CD4-positive, alpha-beta T cell (primary cell): ENCODE measurements at places on chromosomes 7 and 10. TPM values are rescaled to one million over a fixed set of nuclear protein-coding genes. Genes with fewer than 3 reads are reported as not detected.

The CCDC172 gene
- total RNA-seq, result not detected

The ADCYAP1R1 gene
- total RNA-seq, result not detected

The EFCAB10 gene
- 0.78 TPM for total RNA-seq

The TWIST1 gene
- not detected for total RNA-seq

The R3HCC1L gene
- 12.7 TPM for total RNA-seq

The FKBP6 gene
- not detected for total RNA-seq

The NANOS1 gene
- total RNA-seq, result 0.14 TPM

The OGDHL gene
- not detected for total RNA-seq

The GET4 gene
- 96.4 TPM for total RNA-seq

The IL15RA gene
- total RNA-seq, result 4.4 TPM

DNA sequence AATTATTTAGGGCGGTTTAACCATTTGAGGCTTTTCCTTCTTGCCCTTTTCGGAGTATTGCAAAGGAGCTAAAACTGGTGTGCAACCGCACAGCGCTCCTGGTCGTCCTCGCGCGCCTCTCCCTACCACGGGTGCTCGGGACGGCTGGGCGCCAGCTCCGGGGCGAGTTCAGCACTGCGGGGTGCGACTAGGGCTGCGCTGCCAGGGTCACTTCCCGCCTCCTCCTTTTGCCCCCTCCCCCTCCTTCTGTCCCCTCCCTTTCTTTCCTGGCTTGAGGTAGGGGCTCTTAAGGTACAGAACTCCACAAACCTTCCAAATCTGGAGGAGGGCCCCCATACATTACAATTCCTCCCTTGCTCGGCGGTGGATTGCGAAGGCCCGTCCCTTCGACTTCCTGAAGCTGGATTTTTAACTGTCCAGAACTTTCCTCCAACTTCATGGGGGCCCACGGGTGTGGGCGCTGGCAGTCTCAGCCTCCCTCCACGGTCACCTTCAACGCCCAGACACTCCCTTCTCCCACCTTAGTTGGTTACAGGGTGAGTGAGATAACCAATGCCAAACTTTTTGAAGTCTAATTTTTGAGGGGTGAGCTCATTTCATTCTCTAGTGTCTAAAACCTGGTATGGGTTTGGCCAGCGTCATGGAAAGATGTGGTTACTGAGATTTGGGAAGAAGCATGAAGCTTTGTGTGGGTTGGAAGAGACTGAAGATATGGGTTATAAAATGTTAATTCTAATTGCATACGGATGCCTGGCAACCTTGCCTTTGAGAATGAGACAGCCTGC, 3.1 kb downstream of the FZD1 start:
- peaks cover 13% of the 10 kb centered on the region for H3K4me1 ChIP-seq
- no peak for DNase-seq
- H3K27me3 ChIP-seq, result peaks cover 31% of the 10 kb centered on the region
- no peaks in the 10 kb centered on the region for H3K36me3 ChIP-seq
- no peak overlapping the region for H3K4me3 ChIP-seq

DNA sequence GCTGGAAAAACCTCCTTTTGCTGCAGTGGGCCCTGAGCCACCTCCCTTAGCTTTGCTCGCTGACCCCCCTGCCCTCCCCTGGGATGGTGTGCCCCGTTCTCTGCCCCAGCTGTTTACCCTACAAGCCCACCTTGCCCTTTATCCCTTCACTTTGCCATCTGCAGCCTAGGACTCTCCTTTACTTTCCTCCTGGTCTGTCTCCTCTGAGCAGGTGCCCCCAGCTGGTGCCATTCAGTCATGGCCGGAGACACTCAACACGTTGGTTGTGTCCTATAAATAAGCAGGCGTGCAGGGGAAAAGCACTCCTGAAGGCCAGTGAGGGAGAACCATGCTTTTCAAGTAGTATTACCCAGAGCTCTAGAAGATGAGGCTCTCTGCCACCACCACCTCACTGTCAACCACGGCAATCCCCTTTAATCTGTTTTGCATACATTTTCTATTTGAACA, 6.1 kb downstream of the RASSF4 start:
- no peaks in the 10 kb centered on the region for H3K27me3 ChIP-seq
- no peak for DNase-seq
- peaks cover 31% of the 10 kb centered on the region for H3K4me1 ChIP-seq
- no peaks in the 10 kb centered on the region for H3K36me3 ChIP-seq
- H3K27ac ChIP-seq, result no peak overlapping the region
- H3K4me3 ChIP-seq, result no peak overlapping the region

- H3K27ac ChIP-seq, result no peak overlapping the region
- H3K4me3 ChIP-seq, result no peak overlapping the region
- H3K27me3 ChIP-seq, result no peaks in the 10 kb centered on the region
These were observed 3.5 kb upstream of the GHITM start for GRCh38 chr10:84135836-84136235.

GRCh38 chr7:134368851-134369544, 52.3 kb upstream of the SLC35B4 start:
- no peaks in the 10 kb centered on the region for H3K36me3 ChIP-seq
- peaks cover 29% of the 10 kb centered on the region for H3K27me3 ChIP-seq
- no peak overlapping the region for H3K27ac ChIP-seq
- H3K4me1 ChIP-seq, result no peaks in the 10 kb centered on the region
- DNase-seq, result no peak

DNA sequence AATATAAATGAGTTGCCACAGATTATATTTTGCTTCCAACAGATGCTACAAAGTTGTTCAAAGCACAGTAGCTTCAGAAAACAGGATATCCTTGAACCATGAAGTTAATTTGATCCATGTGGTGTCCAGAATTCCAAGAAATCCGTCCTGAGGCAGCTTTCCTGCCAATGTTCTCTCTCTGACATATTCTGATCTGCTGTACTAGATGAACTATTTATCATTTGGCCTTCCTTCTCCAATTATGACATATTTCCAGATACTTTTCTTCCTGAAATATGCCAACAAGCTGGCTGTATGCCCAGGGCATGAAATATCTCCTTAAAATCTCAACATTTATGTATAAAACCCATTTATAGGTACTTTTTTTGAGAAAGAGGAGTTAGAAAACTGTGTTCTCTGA, 141.1 kb downstream of the SPAG6 start:
- H3K36me3 ChIP-seq, result no peaks in the 10 kb centered on the region
- DNase-seq, result no peak
- no peak overlapping the region for H3K4me3 ChIP-seq
- H3K27ac ChIP-seq, result no peak overlapping the region
- peaks cover 3% of the 10 kb centered on the region for H3K4me1 ChIP-seq
- H3K27me3 ChIP-seq, result no peaks in the 10 kb centered on the region

DNA sequence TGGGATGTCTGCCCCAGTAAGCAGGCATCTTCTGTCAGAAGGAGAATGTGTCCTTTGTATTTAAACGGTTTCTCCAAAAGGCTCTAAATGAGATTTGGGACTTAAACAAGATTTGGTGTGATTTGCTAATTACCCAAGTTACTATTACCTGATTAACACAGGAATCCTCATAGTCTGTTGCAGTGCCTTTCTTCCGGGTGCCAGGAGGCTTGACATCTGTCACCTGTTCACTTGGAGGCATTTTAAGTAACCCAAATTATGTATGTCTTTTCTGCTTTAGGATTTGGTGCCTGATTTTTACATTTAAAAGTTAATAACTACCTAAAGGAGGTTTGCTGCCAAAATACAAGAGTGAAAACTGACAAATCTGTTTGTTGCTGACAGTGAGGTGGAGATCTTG, 587.9 kb upstream of the GALNT17 start:
- no peak for DNase-seq
- H3K4me1 ChIP-seq, result no peaks in the 10 kb centered on the region
- H3K27me3 ChIP-seq, result no peaks in the 10 kb centered on the region
- no peak overlapping the region for H3K27ac ChIP-seq
- H3K36me3 ChIP-seq, result no peaks in the 10 kb centered on the region
- H3K4me3 ChIP-seq, result no peak overlapping the region

DNA sequence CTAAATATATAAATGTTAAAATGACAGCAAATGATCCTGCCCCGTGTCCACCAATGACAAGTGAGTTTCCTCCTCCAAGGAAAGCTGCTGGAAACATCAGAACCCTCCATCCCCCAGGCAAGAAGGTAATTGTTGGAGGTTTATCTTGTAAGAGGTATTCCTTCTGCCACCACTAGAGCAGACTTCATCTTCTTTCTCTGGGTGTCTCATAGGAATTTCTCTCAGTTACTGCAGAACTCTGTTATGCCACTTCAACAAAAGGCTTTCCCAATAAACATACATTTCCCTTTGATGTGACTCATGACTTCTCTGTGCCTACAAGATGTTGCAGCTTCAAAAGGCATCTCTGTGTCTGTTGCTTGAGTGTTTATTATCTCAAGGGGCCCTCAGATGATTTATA, 279.1 kb downstream of the BMPER start:
- H3K36me3 ChIP-seq, result no peaks in the 10 kb centered on the region
- no peak overlapping the region for H3K27ac ChIP-seq
- no peaks in the 10 kb centered on the region for H3K27me3 ChIP-seq
- no peaks in the 10 kb centered on the region for H3K4me1 ChIP-seq
- no peak overlapping the region for H3K4me3 ChIP-seq

DNA sequence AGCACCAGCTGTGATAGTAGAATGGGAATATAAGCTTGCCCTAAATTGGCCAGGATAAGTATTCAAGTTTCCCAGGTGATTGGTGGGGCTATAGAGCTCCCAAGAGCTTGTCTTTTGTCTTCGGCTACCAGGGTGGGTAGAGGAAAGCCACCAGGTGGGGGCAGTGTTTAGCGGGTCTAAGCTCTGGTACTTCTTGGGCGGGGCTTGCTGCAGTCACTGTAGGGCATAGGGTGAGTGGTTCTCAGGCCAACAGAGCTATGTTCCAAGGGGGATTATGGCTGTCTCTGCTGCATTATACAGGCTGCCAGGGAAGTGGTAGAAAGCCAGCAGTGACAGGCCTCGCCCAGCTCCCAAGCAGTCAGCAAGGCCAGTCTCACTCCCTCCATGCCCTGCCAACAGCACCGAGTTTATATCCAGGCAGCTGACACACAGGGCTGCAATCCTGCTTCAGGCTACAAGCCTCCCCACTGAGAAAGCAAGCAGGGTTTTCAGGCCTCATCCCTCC, 110.7 kb downstream of the ZNF467 start:
- no peaks in the 10 kb centered on the region for H3K36me3 ChIP-seq
- H3K4me1 ChIP-seq, result no peaks in the 10 kb centered on the region
- no peaks in the 10 kb centered on the region for H3K27me3 ChIP-seq
- peak; percentile 74 for DNase-seq

GRCh38 chr7:79176859-79177477, 276.5 kb downstream of the MAGI2 start:
- DNase-seq, result peak; percentile 1
- no peak overlapping the region for H3K27ac ChIP-seq
- no peak overlapping the region for H3K4me3 ChIP-seq

DNA sequence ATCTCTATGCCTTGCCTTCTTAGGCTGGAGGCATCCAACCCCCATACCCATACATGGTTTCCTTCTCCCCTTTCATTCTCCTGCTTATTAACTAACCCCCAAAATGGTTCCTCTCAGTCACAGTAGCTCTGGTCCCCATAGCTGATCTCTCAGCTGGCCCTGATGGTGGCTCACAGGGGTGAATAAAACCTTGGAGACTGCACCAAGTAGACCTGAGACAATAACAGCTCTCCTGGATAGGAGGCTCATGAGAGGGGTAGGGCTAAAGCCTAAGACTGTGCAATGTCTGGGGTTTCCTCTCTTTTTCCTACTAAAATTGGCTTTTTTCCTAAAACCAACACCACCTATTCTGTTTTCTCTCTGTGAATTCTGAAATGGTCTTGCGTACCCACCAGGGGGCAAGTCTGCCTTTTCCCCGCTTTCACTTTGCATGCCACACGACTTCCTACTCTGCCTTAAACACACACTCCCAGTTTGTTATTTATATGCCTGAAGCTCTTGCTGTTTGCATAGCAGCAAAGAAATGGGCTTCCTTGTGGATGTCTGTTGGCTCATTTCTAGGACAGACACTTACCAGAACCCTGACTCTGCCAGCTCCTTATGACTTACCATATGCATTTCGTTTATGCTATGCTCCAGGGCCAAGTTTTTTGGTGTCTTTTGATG, 18.4 kb upstream of the PON1 start:
- no peak overlapping the region for H3K4me3 ChIP-seq
- H3K4me1 ChIP-seq, result no peaks in the 10 kb centered on the region
- no peak overlapping the region for H3K27ac ChIP-seq
- H3K27me3 ChIP-seq, result no peaks in the 10 kb centered on the region
- no peaks in the 10 kb centered on the region for H3K36me3 ChIP-seq

DNA sequence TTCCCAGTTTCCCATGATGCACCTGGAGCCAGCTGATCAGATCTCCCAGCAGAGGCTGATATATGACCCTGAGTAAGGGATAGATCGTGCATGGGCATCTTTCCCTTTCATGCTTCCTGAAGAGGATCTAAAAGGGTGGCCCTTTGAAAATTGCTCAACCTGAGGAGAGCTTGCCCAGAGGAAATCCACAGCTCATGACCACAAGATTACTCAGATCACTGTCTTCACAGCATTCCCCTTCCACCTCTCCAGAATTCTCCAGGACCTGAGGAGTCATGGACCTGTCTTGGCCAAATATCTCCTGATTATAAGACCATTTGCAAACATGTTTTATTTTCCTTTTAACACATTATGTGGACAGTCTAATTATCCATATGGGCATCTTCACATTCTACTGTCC, 328.1 kb downstream of the LHFPL3 start:
- no peaks in the 10 kb centered on the region for H3K36me3 ChIP-seq
- H3K4me3 ChIP-seq, result no peak overlapping the region
- no peak for DNase-seq
- no peaks in the 10 kb centered on the region for H3K27me3 ChIP-seq
- no peaks in the 10 kb centered on the region for H3K4me1 ChIP-seq

DNA sequence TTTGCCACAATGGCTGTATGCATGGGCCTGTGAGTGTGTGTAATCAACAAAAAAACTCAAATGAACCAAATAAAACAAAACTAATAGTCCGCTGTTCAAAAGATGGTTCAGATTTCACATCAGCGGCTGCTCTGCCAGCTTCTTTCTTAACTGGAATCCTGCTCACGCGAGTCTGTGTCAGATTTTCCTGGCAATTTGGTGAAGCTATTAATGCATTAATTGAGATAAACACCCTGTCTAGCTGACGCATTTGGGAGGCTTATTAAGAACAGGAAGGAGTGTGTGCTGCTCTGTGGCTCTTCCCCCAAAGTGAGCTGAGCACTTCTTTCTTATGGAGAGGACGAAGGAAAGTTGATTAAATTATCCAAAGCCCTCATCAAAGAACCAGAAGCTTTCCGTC, 336.6 kb upstream of the MKI67 start:
- no peak for DNase-seq
- H3K36me3 ChIP-seq, result no peaks in the 10 kb centered on the region
- H3K27ac ChIP-seq, result no peak overlapping the region
- H3K4me3 ChIP-seq, result no peak overlapping the region
- no peaks in the 10 kb centered on the region for H3K4me1 ChIP-seq
- peaks cover 4% of the 10 kb centered on the region for H3K27me3 ChIP-seq

DNA sequence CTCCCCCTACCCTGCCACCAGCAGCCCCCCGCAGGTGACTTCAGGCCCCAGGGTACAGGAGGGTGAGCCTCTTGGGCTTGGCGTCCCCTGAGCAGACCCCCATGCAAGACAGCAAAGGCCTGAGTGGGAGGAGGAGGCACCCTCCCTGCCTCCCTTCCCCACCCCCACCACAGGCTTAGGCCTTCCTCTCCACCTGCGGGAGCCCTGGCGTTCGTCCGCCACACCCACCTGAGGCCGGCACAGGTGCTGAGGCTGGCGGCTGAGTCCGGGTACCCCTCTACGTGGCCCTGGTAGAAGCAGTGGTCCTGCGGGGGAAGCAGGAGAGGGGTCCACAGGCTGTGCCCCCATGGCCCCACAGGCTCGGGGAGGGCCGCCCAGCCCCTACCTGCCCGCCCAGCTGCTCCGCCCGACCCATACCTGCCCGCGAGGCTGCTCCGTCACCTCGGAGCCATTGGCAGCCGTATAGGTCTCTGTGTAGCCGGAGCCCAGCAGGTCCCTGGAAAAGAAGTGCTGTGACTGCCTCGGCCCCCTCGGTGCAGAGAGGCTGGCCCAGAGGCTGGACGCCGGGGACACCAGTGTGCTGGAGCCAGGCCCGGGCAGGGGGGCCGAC, 3.0 kb downstream of the ADAM8 start:
- H3K4me1 ChIP-seq, result peaks cover 54% of the 10 kb centered on the region
- H3K36me3 ChIP-seq, result peaks cover 48% of the 10 kb centered on the region
- no peak for DNase-seq
- peak overlapping the region; percentile 29 for H3K27ac ChIP-seq
